ENCODE measurements at places on chromosomes 13 and 19. TPM values are rescaled to one million over a fixed set of nuclear protein-coding genes. Genes with fewer than 3 reads are reported as not detected.

GRCh38 chr13:45718063-45718462, 15.9 kb downstream of the CBY2 start:
- H3K27ac ChIP-seq: no peak overlapping the region
- DNase-seq: no peak
- H3K4me1 ChIP-seq: no peaks in the 10 kb centered on the region

- H3K27ac ChIP-seq: no peak overlapping the region
- H3K36me3 ChIP-seq: no peaks in the 10 kb centered on the region
- H3K4me3 ChIP-seq: no peak overlapping the region
- H3K4me1 ChIP-seq: no peaks in the 10 kb centered on the region
These were observed 10.8 kb upstream of the HSPH1 start for GRCh38 chr13:31172535-31172934.

GRCh38 chr13:29125934-29126424, 305.8 kb downstream of the MTUS2 start:
- H3K27me3 ChIP-seq: no peaks in the 10 kb centered on the region
- H3K4me3 ChIP-seq: no peak overlapping the region
- H3K27ac ChIP-seq: no peak overlapping the region

NCR1 gene
- total RNA-seq: 0.43 TPM

PLD3 gene
- 277 TPM for total RNA-seq

GRCh38 chr13:46339035-46339666, 47.9 kb downstream of the RUBCNL start:
- peak; percentile 29 for DNase-seq
- no peaks in the 10 kb centered on the region for H3K36me3 ChIP-seq
- H3K27me3 ChIP-seq: no peaks in the 10 kb centered on the region

GRCh38 chr13:34076943-34077703, 259.2 kb downstream of the RFC3 start:
- peaks cover 7% of the 10 kb centered on the region for H3K4me1 ChIP-seq
- no peak for DNase-seq
- H3K27me3 ChIP-seq: no peaks in the 10 kb centered on the region

DNA sequence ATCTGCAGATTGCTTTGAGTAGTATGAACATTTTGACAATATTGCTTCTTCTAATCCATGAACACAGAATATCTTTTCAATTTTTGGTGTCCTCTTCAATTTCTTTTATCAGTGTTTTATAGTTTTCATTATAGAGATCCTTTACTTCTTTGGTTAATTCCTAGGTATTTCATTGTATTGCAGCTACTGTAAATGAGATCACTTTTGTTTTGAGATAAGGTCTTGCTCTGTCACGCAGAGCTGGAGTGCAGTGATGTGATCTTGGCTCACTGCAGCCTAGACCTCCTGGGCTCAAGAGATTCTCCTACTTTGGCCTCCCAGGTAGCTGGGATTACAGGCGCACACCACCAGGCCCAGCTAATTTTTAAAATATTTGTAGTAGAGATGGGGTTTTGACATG, 9.8 kb downstream of the CYP2A7 start:
- H3K4me1 ChIP-seq: no peaks in the 10 kb centered on the region
- H3K27ac ChIP-seq: no peak overlapping the region
- DNase-seq: no peak
- H3K4me3 ChIP-seq: no peak overlapping the region

- no peak overlapping the region for H3K27ac ChIP-seq
- no peak overlapping the region for H3K4me3 ChIP-seq
- no peaks in the 10 kb centered on the region for H3K36me3 ChIP-seq
- H3K27me3 ChIP-seq: no peaks in the 10 kb centered on the region
- no peaks in the 10 kb centered on the region for H3K4me1 ChIP-seq
These were observed 122.0 kb downstream of the NDFIP2 start for GRCh38 chr13:79602936-79603335.

GRCh38 chr13:95608640-95609323, 35.7 kb downstream of the DZIP1 start:
- no peak overlapping the region for H3K4me3 ChIP-seq
- no peak overlapping the region for H3K27ac ChIP-seq
- no peaks in the 10 kb centered on the region for H3K36me3 ChIP-seq
- H3K4me1 ChIP-seq: no peaks in the 10 kb centered on the region

GRCh38 chr13:112106478-112107141, 39.7 kb downstream of the SOX1 start:
- H3K27me3 ChIP-seq: no peaks in the 10 kb centered on the region
- no peak for DNase-seq
- no peaks in the 10 kb centered on the region for H3K4me1 ChIP-seq

GRCh38 chr19:3771000-3771905, 775 bp downstream of the RAX2 start:
- H3K27ac ChIP-seq: no peak overlapping the region
- DNase-seq: no peak
- H3K4me3 ChIP-seq: no peak overlapping the region

FUT2 gene
- 0.12 TPM for total RNA-seq

CLDN10 gene
- 1.8 TPM for total RNA-seq

DNA sequence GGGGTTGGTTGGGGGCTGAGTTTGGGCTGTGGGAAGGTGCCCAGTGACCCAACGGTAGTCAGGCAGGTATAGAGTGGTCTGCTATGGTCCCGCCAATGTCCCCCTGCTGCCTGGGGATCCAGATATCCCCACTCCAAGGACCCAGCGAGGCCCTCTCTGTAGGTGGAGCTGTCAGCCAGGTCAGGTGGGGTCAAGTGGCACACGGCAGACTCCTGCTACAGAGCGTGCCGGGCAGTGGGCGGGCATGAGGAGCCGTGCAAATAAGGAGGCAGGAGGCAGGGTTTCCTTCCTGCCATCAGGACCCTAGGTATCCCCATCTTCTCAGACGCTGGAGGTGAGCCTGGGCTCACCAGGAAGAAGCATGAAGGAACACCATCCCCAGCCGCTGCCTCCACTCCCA, 14.9 kb downstream of the EVI5L start:
- H3K4me1 ChIP-seq: peaks cover 1% of the 10 kb centered on the region
- H3K27ac ChIP-seq: no peak overlapping the region
- no peaks in the 10 kb centered on the region for H3K36me3 ChIP-seq

DNA sequence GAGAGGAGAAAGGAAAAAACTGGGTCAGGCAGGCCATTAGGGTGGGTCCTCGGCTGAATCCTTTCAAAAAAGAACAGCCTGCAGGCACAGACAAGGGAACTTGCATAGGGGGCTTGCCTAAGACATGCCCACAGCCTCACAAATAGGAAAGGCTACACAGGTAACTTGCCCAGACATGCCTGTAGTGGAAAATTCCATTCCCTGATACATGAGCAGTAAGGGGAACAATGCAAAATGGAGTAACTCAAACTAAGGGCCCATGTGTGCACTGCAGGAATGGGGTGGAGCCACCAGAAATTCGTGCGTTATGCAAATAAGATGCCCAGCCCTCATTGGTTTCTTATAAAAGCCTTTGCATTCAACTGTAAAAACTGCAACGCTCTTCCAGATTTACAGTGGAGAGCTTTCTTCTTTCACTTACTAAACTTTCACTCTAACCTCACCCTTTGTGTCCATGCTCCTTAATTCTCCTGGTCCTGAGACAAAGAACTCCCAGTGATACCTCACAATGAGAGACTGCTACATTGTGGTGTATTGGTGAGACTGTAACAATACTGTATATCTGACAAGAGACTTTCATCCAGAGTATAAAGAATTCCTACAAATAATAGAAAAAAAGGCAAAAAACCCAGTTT, 59.5 kb upstream of the SLITRK1 start:
- no peaks in the 10 kb centered on the region for H3K4me1 ChIP-seq
- H3K27me3 ChIP-seq: no peaks in the 10 kb centered on the region
- H3K27ac ChIP-seq: no peak overlapping the region
- DNase-seq: no peak

GRCh38 chr13:94196413-94196812, 283.1 kb downstream of the DCT start:
- no peak overlapping the region for H3K27ac ChIP-seq
- no peaks in the 10 kb centered on the region for H3K27me3 ChIP-seq
- H3K36me3 ChIP-seq: no peaks in the 10 kb centered on the region
- H3K4me1 ChIP-seq: no peaks in the 10 kb centered on the region
- no peak for DNase-seq

CLDND2 gene
- 26.4 TPM for total RNA-seq

- H3K27ac ChIP-seq: peak overlapping the region; percentile 95
- H3K4me3 ChIP-seq: peak overlapping the region; percentile 98
- peaks cover 7% of the 10 kb centered on the region for H3K4me1 ChIP-seq
- no peaks in the 10 kb centered on the region for H3K36me3 ChIP-seq
These were observed 545 bp downstream of the RAD23A start for GRCh38 chr19:12946092-12946721.
